ENCODE measurements at places on chromosomes 2 and 18. TPM values are rescaled to one million over a fixed set of nuclear protein-coding genes. Genes with fewer than 3 reads are reported as not detected.

Gene LTBP1
- 34.7 TPM for total RNA-seq

Gene CCDC148
- total RNA-seq, result 2.8 TPM

Gene KCTD1
- 9.0 TPM for total RNA-seq

Gene CABLES1
- 44.2 TPM for total RNA-seq

Gene KANSL3
- total RNA-seq, result 45.0 TPM

Gene NYAP2
- total RNA-seq, result 1.1 TPM

GRCh38 chr2:20953146-20953824 is 90.6 kb downstream of the APOB start:
- DNase-seq, result no peak

DNA sequence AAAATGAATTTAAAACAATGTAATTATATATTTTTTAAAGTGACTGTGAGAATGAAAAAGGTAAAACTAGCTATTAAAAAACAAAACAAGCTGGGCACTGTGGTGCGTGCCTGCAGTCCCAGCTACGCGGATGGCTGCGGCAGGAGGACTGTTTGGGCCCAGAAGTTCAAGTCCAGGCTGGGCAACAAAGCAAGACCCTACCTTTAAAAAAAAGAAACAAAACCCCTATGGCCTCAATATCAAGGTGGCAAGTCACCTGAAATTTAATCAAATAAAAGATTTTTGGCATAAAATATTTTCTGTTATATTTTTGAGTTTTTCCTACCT is 46.9 kb upstream of the STRN start:
- no peak for DNase-seq

GRCh38 chr2:205451901-205452512 is 230.3 kb upstream of the NRP2 start:
- DNase-seq, result no peak

GRCh38 chr2:188477564-188478103 is 186.0 kb downstream of the GULP1 start:
- DNase-seq, result no peak
